ENCODE measurements at places on chromosomes 7 and 10.

- no peak for DNase-seq
Measured at GRCh38 chr7:156759143-156759542, 118.6 kb downstream of the RNF32 start.

DNA sequence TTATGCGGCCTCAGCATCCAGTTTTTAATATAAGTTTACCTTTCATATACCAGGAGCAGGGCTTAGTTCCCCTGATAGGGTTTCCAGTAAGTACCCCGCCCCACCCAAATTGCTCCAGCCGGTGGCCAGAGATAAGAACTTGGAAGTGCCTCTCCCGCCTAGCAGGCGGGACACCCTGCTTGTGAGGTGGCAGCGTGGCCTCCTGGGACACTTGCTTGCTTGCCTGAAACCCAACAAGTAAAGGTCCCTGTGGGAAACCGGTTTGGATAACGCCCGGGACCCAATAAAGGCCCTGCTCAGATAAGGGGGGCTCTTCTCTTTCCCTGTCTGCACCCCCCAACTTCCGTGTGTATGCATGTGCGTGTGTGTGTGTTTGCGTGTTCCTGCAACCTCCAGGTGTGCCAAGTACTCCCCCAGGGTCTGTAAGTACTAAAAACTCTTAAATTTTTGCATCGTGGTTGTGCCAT lies 154.3 kb downstream of the ARHGAP21 start:
- DNase-seq = no peak

DNA sequence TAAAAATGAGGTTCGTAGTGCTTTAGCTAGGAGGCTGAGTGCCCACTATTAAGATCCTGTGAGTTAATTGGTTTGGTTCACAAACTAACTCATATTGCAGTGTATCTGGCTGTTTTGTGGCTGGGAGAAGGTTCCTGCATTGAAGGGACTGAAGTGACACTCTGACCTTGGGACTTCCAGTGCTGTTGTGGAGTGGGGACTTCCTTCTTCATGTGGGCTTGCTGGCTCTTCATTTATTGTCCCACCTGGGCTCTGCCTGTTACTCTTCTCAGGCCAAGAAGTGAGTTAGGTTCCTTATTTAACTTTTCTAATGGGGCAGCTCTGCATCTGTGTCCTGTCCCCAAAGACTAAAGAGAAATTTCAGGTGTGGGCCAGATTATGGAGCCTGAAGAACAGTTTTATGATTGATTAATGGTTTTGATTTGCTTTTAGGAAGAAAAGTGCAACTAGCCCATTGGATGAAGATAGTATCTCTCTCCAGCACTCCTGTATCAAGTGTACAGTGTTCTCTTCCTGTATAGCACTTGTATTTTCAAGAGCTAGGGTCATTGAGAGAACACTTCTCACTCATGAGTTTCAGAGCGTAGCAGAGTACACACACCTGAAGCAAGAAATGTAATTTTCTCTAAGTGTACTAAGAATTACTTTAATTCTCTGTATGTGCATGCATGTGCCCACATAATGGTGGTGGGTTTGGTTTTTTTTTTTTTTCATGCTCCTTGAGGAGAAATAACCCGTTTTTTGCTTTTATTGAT lies 54.8 kb downstream of the AUTS2 start:
- DNase-seq = no peak

DNA sequence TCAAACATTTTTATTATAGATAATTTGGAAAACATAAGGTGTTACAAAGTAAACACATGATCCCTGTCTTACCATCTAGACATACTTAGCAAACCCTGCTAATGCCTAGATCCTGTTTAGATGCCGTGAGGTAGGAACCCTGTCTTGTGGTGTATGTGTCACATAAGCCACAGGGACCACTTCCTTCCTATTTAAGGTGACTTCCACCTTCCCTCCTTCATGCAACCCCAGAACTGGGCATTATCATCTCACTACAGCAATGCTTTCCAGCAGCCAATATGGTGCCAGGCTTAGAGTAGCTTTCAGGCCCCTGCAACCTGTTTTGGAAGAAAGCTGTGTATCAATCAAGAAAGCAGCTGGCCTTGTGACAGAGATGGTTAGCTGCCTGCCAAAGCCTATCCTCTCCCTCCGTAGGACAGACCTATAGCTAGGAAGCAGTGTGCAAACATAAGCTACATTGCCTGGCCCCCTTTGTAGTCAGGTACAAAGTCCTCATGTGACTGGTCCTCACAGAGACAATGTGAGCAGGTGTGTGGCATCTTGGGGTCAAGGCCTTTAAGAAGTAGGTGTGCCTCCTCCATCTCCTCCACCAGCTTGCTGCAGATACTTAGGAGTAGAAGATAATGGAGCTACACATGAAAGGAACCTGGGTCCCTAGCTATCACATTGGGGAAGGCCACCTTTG lies 146.8 kb downstream of the SPAG6 start:
- peak; percentile 25 for DNase-seq

DNA sequence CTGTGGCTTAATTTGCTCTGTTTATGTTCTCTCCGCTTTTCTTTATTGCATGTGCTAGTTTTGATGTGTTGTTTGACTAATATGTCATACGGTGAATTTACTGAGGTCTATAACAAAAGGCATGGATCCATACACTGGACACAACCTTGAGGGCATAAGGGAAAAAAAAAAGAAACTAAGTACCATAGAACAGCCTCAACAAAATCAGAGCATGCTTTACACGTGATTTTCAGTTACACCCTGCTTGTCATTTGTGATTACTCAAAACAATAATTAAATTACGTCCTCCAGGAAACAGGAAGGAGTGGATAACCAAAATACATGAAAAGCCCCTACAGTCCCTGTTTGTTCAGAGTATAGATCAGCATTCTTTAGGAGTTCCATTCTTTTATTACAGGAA lies 150.5 kb downstream of the CRPPA start:
- DNase-seq = no peak

GRCh38 chr10:95260397-95260881 lies 30.4 kb downstream of the PDLIM1 start:
- no peak for DNase-seq

DNA sequence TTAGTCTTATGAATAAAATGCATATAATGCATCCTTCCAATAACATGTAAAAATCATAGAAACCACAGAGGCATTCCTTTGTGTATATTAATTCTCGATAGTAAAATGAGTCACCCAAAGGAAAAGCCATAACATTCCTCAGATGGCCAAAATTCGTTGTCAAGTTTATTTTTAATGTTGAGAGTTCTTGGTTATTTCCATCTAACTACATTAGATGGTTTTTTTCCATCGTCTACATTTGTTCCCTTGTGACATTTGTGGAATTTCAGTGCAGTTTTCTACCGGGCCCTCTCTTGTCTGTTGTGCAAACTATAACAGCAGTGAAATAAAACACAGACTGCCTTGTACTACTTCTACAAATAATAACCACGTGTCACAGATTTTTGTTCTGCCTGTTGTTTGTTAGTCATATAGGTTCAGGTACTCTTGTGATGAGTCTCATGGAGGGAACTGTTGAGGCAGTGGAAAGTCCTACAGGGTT lies 54.7 kb upstream of the CCAR1 start:
- no peak for DNase-seq

GRCh38 chr10:30000802-30001571 lies 58.4 kb downstream of the JCAD start:
- DNase-seq = no peak

GRCh38 chr10:3902054-3902808 lies 117.2 kb upstream of the KLF6 start:
- peak; percentile 83 for DNase-seq

DNA sequence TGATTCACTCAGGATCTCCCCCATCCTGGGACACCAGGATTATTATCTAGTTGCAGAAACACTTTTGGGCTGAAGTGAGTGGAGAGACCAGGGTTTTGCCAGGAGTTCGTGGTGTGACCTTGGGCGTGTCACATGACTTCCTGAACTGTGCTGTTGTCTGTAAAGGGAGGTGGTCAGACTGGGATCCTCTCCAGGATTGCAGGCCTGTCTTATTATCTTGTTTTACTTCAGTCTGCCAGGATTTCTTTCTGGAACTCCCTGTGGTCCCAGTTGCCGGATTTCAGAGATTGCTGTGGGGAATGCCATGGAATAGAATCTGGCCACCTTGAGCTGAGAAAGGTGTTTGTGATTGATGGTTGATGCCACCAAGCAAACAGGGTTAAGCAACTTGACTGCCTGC lies 35.8 kb downstream of the CRCP start:
- DNase-seq = no peak

DNA sequence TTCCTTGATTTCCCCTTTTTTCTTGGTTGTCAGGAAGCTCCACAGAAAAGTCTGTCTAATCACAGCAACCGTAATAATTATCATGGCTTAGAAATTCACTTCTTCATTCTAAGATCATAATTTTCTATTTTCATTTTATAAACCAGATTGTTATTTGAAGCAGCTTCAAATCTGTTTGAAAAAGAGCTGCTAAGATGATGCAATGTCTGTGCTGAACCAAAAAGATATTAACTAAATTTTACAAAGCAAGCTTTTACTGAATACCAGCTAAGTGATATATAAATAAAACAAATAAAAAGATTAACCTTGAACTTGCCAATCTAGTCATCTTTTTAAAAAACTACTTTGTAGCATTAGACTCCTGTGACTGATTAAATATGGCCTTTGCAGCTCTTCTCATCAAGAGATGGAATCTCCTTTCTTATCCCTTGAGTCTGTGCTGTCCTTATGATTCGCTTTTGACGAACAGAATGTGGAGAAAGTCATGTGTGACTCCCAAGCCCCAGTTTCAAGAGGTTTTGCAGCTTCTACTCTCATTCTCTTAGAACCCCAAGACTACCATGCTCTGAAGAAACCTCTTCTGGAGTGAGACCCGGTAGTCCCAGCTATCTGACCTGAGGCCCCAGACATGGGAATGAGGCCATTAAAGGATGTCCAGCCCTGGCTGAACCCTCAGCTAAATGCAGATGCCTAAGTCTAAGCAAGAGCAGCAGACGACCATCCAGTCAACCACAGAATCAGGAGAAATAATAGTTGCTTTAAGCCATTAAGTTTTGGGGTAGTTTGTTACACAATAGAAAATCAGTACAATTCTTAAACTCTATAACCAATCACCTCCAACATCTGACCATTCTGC lies 14.4 kb downstream of the NAMPT start:
- DNase-seq = no peak

DNA sequence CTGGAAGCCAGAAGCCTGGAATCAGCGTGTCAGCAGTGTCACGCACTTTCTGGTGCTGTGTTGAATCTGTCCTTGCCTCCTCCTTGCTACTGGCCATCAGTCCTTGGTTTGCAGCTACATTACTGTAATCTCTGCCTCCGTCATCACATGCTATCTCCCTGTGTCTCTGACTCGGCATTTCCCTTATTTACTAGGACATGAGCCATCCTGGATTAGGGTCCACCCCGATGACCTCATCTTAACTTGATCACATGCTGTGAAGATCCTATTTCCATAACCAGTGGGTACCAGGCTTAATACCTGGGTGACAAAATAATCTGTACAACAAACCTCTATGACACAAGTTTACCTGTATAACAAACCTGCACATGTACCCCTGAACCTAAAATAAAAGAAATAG lies 518.0 kb upstream of the KLF6 start:
- DNase-seq = no peak

- peak; percentile 73 for DNase-seq
Measured at GRCh38 chr7:135147899-135148721, at the start of gene TMEM140. Gene TMEM140 (plus strand): TSS chr7:135148072. CDS start chr7:135164442, 16,370 bp downstream.

DNA sequence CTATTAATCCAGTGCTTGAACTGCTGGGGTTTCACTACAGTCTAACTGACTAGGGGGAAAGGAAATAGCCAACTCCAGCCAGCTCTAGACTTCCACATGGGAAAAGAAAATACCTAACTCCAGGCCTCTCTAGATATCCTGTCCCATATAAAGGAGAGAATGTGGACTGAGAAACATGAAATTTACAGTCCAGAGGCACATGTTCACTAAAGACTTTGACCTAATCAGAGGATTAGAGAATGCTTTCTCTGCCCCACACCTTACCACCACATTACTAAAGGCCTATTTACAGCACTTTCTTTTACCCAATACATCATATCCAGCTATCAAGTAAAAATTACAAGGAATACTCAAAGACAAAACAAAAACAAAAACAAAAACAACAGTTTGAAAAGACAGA lies 164.2 kb downstream of the PCLO start:
- no peak for DNase-seq

- DNase-seq = peak; percentile 31
Measured at GRCh38 chr10:92242910-92243671, 47.8 kb downstream of the CPEB3 start.

DNA sequence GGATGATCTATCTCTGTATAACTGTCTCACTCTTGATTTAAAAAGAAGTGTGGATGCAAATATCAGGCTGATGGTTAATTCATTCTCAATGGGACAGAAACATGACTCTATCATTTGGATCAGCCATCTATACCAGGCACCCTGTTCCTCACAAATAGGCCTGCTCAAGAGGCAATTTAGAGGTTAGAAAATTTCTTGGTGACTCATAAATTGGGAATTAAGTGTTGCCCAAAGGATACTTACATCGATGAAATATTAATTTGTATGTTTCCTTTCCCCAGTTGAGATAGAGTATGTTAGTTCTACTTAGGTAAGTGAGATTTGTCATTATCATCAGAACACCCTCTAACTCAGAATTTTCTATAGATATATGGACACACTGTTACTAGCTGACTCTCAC lies 57.7 kb downstream of the PRSS58 start:
- no peak for DNase-seq

DNA sequence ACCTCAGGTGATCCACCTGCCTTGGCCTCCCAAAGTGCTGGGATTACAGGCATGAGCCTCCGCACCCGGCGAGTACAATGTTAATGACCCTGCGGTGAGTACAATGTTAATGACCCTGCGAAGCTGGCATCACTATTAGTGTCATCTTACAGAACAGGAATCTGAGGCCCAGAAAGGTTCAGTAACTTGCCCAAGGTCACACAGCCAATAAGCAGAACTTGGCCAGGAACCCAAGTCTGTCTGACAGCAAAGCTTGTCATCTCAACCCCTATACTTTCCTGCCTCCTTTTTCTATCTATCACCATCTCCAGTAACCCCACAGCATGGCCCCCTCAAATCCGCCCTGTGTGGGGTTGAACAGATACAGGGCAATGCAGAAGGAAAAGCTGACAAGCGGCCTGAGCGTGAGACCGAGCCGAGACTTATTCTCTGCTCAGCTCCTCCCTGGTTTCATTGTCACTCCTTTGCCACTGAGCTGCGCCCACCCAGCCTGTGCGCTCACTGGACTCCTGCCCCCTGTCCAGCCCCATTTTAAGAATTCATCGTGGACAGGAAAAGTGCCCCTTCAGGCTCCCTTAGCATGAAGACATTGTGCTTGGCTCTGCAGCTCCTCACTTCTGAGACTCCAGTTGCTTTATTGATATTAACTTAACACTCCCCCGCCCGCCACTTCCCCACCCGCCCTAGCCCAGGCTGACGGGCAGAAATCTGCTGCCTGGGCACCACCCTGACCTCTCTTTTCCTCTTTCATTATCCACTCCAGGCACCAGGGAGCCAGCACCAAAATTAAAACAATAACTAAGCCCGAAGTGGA lies 58.1 kb upstream of the LBX1 start:
- no peak for DNase-seq
